ENCODE measurements at places on chromosomes 2 and 18.
A peak's percentile ranks its signal among the peaks of the same experiment; 100 is the strongest.

- no peak for DNase-seq
Observed at GRCh38 chr2:165953306-165953654, 296 bp downstream of the TTC21B start.

GRCh38 chr2:232632904-232633412 lies 446 bp upstream of the EFHD1 start:
- no peak for DNase-seq

- no peak for DNase-seq
Observed at GRCh38 chr18:73975266-73975665, 172.4 kb downstream of the FBXO15 start.

- DNase-seq: no peak
Observed at GRCh38 chr2:119158563-119159347, at the start of gene C1QL2. TSS of gene C1QL2 (minus strand) at chr2:119158751. CDS start at chr2:119158269, 482 bp downstream.

GRCh38 chr18:2981212-2981728 lies 31.7 kb downstream of the LPIN2 start:
- DNase-seq: peak; percentile 81

GRCh38 chr2:112173646-112174319 lies 35.6 kb downstream of the FBLN7 start:
- DNase-seq: no peak

DNA sequence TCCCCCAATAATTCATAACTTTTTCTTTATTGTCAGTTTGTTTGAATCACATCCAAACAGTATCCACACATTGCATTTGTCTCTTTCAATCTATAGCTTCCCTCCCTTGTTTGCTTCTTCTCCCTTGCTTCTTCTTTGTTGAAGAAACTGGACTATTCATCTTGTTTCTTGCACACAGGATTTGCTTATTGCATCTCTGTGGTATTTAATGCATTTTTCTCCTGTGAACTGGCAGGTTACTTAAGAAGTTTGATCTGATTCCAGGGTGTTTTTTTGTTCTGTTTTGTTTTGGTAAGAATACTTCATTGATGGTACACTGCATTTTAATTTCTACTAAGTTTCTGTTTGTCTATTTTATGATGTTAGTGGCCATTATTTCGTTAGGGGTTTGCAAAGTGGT lies 166.8 kb downstream of the CAMKMT start:
- DNase-seq: peak; percentile 67

DNA sequence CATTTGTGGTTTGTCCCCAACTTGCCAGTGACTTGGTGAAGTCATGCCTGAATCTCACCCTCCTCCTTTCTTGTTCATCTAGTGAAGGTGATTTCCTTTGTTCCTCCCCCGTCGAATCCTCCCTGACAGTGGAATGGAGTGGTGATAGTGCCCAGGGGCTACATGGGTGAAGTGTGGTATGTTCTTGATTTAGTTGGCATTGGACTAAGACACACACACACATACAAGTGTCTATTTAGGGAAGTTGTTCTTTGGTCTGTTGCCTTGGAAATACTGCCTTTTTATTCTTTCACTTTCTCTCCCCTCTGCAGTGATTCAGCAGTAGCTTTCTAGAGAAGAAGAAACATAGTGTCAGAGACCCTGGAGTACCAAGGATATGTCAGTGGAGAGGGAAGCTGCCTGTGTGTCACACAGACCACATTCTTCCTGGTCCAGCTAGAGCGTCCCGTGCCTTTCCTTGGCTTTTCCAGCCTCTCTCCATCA lies 10.9 kb downstream of the INPP4A start:
- no peak for DNase-seq

- no peak for DNase-seq
Observed at GRCh38 chr2:124289615-124290014, 264.5 kb downstream of the CNTNAP5 start.

DNA sequence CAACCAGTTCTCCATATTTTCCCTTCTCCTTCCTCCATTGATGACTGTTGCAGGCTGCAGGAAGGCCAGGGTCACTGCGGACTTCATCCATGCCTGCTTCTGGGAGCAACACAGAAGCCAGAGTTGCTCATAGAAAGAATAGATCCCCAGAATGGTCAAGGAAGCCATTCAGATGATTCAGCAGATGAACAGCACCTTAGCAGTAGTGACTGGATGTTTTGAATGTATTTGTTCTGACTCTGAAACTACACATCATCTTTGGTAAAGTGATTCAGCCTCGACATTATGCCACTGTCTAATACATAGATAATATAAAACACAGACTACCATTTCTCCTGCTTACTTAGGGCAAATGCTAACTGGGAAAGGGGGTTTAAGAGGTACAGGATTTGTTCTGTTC lies 411.6 kb downstream of the RND3 start:
- DNase-seq: peak; percentile 42

GRCh38 chr2:70937866-70938585 lies 2.3 kb downstream of the ATP6V1B1 start:
- no peak for DNase-seq

- DNase-seq: no peak
Observed at GRCh38 chr2:176535467-176536113, 266.3 kb downstream of the MTX2 start.

DNA sequence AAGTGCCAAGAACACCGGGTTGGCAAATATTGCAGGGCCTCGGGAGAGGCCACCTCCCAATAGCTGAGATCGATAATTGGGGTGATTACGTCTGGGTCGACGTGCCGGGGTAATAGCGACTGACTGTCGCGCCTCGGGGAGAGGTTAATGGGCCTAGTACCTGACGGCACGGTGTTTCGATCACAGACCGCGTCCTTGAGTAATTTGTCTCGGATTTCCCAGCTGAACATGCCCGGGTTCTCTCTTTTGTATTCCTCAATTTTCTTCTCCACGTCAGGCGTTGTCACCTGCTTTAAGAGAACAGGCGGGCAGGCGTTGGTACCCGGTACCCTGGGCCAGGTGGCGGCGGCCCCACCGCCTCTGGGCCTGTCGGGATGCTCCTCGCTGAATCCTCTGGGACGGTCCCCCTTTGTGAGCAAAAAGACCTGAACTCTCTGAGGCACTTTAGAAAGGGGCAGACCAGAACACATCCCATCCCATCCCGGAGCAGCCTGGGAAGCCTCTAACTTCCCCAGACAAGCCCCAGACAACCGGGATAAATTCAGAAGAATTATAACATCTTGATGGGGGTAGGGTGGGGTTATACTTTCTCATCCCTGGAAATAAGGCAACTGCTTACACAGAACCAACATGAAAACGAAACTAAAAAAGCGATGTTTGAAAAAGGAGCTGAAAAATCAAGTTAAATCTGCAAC lies 3.3 kb downstream of the PAX3 start:
- DNase-seq: no peak

- no peak for DNase-seq
Observed at GRCh38 chr2:46866770-46867246, 48.8 kb downstream of the MCFD2 start.

DNA sequence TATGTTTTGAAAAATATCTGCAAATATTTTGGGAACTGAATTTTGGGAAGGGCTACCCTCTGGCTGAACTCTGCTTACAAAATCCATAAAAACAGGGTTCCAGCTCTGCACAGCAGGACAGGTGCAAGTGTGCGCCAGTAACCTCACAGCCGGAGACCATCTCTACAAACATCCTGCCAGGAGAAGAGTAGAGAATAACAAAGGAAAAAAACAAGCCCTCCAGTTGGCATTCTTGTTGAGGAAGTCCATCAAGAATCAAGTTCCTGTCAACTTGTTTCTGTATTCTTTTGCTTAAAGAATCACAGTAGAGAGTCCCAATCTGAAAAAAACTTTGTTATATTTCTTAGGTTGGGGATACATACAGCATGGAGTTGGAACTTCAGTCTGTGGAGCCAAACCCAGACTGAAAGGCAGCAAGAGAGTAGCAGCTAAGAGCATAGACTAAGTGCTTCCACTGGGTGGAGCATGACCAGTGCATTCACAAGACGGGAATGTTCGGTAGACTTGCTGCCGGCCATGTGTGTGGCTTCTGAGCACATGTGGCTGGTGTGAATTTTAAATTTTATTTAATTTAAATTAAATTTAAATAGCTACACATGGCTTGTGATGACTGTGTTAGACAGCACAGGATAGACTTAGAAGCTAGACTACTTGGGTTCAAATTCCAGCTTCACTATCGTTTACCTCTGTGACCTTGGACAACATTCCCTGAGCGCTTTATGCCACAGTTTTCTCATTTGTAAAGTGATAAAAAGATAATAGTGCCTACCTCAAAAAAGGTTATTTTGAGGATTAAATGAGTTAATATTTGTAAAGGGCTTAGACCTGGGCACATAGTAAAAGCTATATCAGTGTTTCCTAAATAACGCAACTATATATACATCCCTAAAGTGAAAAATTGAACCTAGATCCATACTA lies 41.9 kb downstream of the SPTBN1 start:
- DNase-seq: no peak

DNA sequence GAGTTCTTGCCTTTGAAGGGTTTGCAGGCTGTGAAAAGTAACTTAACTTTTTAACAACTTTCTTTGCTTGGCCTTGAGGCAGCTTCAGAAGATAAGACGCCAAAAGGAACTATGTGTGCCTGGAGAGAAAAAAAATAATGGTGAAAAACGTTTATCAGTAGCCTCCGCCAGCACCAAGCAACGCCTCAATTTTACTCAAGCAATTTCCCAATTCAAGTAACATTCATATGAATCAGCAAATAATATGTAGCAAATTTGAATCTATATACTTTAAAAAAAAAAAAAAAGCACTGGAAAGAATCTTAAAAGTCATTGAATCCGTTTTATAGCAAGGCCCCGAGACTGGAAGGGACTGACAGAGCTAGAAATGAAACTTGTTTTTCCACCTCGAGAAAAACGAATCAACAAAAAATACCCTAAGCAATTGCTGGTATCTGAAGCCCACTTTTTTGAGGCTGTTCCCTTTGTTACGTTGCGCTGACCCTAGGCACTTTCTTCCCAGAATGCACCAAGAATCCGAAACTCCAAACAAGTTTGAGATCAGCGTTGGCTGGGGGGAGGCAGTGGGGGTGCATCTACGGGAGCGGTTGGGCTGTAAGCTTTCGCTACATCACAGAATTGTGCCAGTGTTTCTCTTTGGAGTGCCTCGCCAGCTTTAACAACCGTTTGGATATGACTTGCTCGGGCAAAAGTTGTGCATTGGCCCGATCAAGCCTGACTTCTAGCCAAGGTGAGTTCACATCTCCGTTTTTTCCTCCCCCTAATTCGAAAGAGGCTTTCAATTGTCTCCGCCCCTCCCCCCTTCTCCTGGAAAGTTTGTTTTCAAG lies 2.7 kb upstream of the TGIF1 start:
- DNase-seq: no peak

DNA sequence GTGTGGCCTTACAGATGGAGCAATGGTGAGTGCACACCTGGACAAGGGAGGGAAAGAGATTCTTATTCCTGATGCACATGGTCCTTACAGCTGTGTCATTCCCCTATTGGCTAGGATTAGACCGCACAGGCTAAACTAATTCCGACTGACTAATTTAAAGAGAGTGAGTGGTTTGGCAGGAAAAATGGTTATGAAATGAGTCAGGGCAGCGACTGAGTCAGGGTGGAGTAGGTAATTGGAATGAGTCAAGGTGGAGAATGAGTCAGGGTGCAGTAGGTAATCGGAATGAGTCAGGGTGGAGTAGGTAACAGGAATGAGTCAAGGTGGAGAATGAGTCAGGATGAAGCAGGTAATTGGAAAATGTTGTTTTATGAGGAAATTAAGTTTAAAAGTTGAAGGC lies 1353.7 kb upstream of the LRRTM1 start:
- no peak for DNase-seq

- DNase-seq: peak; percentile 58
Observed at GRCh38 chr2:65264821-65265670, 37.4 kb downstream of the ACTR2 start.

- no peak for DNase-seq
Observed at GRCh38 chr18:13287372-13287771, 68.8 kb downstream of the LDLRAD4 start.

- DNase-seq: no peak
Observed at GRCh38 chr2:59816075-59816474, 737.4 kb downstream of the BCL11A start.

GRCh38 chr2:98868548-98869271 lies 67.3 kb downstream of the CRACDL start:
- no peak for DNase-seq

DNA sequence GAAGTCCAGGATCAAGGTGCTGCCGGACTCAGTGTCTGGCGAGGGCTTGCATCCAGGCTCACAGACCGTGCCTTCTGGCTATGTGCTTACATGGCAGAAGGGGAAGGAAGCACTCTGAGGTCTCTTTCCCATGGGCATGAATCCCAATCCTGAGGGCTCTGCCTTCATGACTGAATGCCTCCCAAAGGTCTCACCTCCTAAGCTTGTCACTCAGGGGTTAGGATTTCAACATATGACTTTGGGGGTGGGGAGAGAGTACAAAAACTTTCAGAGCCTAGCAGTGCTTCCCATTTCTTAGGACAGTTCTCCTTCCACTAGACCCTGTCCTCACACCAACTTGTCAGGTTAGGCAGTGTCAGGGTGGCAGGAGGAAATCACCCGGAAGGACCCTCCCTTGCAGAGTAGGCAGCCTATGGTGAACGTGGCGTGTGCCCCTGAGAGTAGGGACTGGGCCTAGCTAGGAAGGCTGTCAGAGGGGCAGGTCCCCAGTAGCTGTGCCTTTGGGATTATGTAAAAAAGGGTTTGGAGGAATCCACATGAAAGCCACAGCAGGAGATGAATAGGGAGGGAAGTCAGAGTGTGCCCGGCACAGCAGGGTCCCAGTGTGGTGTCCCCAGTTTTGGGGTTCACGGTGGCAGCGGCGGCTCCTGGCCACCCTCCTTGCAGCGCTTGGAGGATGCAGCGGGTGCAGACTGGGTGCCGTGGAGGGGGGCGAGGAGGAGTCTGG lies 233.3 kb downstream of the LDLRAD4 start:
- DNase-seq: no peak

GRCh38 chr2:168490015-168490874 lies 34.2 kb downstream of the CERS6 start:
- no peak for DNase-seq

GRCh38 chr2:189549449-189549832 lies 31.1 kb downstream of the SLC40A1 start:
- no peak for DNase-seq

- no peak for DNase-seq
Observed at GRCh38 chr2:9646196-9647030, 15.6 kb upstream of the YWHAQ start.

- no peak for DNase-seq
Observed at GRCh38 chr2:18626256-18626668, 36.9 kb upstream of the NT5C1B start.

- no peak for DNase-seq
Observed at GRCh38 chr2:24824966-24825882, 32.0 kb downstream of the CENPO start.

- DNase-seq: no peak
Observed at GRCh38 chr2:32572737-32573136, 55.1 kb upstream of the TTC27 start.

- no peak for DNase-seq
Observed at GRCh38 chr18:4721545-4721944, 266.4 kb upstream of the DLGAP1 start.

- DNase-seq: no peak
Observed at GRCh38 chr2:171214093-171214492, 53.4 kb upstream of the TLK1 start.

- no peak for DNase-seq
Observed at GRCh38 chr2:48781366-48781765, 25.8 kb upstream of the LHCGR start.

Measured in AG04449 (cell line).